Fibroblast of mammary gland (primary cell): ENCODE measurements at places on chromosomes 7 and 10.

- DNase-seq, result no peak
Measured at GRCh38 chr10:80760914-80761371, 223.2 kb downstream of the SH2D4B start.

DNA sequence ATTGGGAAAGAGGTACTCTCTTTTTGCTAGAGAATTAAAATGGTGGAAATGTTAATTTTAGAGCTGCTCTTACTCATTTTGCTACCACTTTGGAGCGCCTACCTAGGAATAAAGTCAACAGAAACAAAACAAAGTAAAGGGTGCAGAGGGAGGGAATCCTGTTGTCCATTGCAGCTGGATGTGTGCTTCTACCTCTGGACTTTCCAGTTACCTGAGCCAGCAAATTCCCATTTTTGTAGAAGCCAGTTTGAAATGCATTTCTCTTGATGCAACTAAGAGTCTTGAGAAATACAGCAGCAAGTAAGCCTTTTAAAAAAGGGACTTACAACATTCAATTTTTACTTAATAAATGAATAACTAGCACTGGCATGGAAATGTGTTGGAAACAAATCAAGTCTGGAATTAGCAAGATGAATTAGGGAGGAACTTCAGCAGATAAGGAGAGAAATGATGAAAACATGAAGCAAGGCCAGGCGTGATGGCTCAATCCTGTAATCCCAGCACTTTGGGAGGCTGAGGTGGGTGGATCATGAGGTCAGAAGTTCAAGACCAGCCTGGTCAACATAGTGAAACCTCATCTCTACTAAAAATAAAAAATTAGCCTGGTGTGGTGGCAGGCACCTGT, 113.5 kb upstream of the CTTNBP2 start:
- DNase-seq, result no peak

DNA sequence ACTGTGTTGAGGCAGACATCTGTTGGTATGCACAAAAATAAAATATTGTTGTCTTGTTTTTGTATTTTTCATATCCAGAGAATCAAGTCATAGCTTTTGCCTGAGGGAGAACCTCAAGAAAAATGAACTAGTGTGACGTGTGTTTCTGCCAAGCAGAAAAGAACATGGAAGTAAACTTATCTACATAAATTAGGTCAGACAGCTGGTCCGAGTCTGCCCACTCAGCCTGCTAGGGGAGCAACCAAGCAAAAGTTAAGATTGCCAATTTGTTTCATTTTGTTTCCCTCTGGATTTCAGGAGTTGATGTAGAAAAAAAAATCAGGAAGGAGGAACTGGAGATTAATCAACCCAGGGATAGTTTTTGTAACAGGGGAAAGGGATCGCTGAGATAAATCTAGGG, 572.4 kb upstream of the LRRTM3 start:
- no peak for DNase-seq

DNA sequence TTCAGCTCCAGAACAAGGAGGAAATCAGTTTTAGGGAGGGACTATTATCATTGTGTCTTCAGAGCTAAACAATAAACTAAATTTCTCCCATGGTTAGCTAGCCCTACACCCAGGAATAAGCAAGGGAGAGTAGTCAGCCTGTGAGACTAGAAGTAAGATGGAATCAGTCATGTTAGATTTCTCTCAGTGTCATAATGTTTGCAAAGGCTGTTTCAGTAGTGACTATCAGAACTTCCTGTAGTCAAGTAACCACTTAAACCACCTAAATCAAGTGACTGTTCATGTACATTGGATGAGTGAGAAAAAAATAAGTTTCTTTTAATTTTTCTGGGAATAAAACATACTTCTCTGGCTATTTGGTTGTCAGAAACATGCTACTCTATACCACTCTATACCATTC, 121.6 kb downstream of the KCND2 start:
- no peak for DNase-seq

DNA sequence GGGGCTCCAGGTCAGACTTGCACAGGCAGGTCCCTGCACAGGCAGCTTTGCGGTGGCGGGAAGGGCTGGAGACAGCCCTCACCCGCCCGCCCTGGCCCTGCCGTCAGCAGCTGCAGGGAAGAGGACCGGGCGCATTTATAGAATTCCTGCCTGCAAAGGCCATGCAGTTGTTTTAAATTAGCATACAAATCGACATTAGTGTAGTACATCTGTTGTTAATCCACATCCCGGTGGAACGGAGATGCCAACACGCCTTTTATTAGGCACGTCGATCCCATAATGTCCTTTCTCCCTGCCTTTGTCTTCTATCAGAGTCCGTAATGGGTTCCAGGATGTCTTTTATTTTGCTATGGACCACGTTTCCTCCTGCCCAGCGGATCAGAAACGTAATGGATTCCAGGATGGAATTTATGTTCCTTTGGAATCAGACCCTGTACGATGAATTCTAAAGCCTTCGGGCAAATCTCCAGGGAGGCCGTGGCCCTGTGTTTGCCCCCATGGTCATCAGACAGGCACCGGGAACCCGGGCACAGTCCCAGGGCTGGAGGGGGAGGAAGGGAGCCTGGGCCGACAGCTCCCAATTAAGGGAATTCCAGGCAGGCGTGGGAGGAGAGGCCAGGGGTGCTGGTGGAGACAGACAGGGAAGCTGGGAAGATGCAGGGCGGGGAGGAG, 123.9 kb downstream of the COL26A1 start:
- no peak for DNase-seq

- no peak for DNase-seq
Measured at GRCh38 chr10:128027306-128027705, 98.9 kb downstream of the MKI67 start.

GRCh38 chr10:31897506-31897905, 31.1 kb downstream of the ARHGAP12 start:
- peak; percentile 46 for DNase-seq

GRCh38 chr10:99534939-99535763, 2.4 kb downstream of the NKX2-3 start:
- DNase-seq, result peak; percentile 25

- DNase-seq, result peak; percentile 10
Measured at GRCh38 chr10:43647576-43647975, 1.1 kb downstream of the ZNF32 start.

- no peak for DNase-seq
Measured at GRCh38 chr10:34489411-34489810, 325.7 kb downstream of the PARD3 start.

GRCh38 chr10:16867556-16867955, 50.3 kb upstream of the RSU1 start:
- DNase-seq, result peak; percentile 65

- DNase-seq, result no peak
Measured at GRCh38 chr10:21161647-21162046, 264.5 kb upstream of the NEBL start.

GRCh38 chr10:63628526-63629362, 107.5 kb downstream of the REEP3 start:
- DNase-seq, result peak; percentile 54

GRCh38 chr7:83702446-83702845, 53.5 kb upstream of the SEMA3E start:
- DNase-seq, result no peak

DNA sequence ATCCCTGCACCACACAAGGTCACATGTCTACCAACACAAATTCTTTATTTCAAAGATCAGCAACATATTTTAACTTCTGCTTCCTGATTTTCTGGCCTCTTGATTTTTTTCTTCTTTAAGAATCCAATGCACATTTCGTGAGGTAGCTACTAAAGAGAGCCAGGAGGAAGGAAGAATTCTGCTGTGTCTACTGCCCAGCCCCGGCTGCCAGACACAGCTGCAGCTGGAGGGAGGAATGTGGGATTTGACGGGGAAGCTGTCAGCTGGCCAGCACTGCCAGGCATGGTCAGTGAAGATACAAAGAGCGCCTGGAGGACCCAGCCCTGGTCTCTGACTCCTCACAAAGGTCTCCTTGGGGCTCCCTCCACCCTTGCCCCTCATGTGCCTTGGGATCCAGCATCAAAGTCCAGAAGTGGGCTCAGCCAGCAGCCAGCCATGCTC, 6.9 kb upstream of the AOC1 start:
- peak; percentile 23 for DNase-seq

- DNase-seq, result no peak
Measured at GRCh38 chr7:92425311-92425947, 21.9 kb upstream of the GATAD1 start.

DNA sequence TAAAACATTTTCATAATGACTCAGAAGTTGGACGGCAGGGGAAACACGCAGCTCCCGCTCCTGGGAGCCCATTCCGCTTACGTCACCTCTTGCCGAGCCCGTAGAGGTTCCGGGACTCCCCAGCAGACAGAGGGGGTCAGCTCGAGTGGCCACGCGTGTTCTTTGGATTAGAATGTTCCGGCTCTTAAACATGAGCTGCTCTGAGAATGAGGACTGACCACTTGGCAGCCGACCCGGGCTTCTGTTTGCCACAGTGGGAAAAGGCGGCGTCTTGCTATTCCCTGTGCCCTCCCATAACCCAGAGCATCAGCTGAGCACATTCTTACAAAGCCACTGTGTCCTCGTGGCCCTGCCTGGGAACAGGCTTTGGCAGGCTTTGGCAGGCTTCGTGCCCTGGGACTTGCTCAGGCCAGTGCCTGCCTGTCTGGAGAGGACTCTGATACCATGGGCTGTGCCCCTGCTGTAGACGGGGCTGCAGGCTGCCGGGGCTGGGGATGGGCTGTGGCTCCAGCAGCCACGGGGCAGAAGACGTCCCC, 40.1 kb downstream of the PFKP start:
- DNase-seq, result peak; percentile 97

GRCh38 chr10:116255886-116256751, 16.9 kb downstream of the GFRA1 start:
- DNase-seq, result no peak

GRCh38 chr7:157241631-157242030, 95.2 kb upstream of the DNAJB6 start:
- no peak for DNase-seq

DNA sequence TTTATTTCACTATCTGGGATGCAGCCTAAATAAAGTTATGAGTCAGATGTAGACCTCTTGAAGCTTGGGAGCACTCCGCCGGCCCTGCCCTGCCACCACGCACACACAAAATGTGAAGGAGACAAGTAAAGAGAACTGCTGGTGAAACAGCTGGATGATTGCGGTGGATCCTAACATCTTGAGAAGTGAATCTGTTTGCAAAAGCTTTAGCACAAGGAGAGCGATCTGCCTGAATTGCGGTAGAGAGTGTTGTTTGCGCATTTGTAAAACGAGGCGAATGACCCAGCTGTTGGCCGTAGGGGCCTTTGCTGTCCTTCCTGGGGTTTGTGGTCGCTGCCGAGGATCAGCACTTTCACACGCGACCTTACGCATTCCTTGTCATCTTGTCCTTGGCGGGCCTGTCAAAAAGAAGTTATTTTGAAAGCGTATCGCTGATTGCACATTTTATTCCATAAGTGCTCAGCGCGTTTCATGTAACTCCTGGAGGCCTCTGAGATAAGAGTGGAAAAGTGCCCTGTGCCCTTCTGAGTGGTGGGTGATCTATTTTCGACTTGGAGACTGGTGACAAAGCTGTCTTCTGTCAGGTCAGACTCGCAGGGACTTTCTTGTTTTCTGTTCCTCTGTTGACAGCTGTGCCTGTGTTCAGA, 40.8 kb downstream of the RBM20 start:
- no peak for DNase-seq

DNA sequence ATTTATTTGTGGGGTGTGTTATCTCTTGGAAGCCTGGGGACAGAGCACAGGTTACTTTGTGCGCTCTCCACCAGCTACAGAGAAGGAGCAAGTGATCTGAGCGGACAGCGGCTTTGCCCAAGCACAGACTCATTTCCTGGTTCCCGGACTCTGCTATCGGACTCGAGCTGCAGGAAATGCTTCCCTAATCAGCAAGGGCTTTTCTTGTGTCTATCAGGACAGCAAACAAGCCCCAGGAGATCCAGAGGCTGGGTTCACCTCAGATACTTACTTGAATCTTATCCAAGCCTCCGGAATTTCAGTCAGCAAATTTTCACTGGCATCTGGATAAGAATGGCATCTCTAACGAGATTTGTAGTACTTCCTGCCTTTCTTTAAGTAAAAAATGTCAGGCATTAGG, 27.8 kb downstream of the MRC1 start:
- DNase-seq, result peak; percentile 55

GRCh38 chr7:40569326-40569725, 434.5 kb downstream of the SUGCT start:
- DNase-seq, result no peak

- DNase-seq, result no peak
Measured at GRCh38 chr7:155813546-155814315, 1.5 kb upstream of the SHH start.

- peak; percentile 93 for DNase-seq
Measured at GRCh38 chr10:58044072-58044471, 223.6 kb downstream of the IPMK start.

GRCh38 chr10:44017483-44018145, 367.3 kb downstream of the CXCL12 start:
- no peak for DNase-seq

DNA sequence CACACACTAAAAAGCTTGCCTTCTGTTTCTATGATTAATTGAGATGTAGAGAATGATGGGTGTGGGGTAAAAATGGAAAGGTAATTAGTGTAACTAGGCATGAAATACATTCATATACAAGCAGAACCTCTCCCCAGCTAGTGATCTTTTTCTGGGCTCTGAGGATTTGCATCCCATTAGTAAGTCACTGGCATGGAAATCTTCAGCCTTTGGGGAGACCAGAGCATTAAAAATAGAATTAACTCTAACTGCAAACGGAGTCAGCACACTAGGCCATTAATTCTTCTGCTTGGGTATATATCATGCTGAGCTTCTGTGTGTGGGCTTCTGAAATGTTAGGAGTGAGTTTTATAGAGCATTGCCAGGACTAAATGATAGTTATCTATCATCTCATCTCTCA, 128.9 kb downstream of the HDAC9 start:
- no peak for DNase-seq

DNA sequence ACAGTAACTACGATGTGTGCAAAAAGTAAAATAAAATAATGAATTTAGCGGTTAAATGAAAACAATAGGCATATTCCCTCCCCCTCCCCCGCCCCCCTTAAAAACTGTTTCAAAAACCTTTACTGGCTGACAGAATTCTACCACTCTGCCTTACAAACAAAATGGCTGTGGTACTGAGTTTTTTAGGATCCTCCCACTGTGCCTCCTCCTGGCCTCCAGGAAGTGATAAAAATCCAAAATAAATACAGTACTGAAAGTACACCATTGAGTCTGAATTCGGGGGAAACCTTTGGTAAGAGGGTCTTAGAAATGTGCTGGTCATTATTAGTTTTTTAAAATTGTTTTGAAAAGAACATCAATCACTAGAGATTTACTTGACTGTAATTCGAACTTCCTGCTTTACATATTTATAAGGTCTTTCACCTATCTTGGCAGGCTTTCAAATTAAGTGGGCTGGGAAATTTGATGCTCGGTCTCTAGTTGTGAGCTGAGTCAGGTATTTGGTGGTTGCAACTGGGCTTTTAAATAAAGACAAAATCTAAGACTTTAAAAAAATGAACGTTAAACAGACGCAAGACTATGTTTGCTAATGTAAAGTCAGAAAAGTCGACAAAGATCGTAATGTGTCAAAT, 32.5 kb upstream of the EPC1 start:
- DNase-seq, result peak; percentile 69

DNA sequence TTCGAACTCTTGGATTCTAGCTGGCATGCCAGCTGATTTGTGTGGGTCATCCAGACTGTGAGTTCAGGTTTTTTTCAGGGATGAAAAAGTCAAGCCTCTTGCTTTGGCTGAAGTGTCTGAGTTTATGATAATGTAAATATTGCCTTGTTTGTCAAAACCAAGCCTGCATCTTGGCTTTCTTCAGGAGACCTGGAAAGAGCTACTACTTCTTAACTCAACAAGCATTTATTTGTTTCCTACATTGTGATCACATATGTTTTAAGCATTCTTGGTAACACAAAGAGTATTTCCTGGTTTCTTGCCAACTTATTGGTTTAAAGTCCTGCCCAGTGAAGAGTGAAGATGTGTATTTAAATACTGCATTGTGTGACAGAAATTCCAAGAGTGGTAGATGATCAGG, 407.1 kb downstream of the LRMDA start:
- DNase-seq, result no peak
